ENCODE measurements at places on chromosomes 1 and 21.

GRCh38 chr1:115908565-115909274, 67.6 kb upstream of the SLC22A15 start:
- DNase-seq, result no peak

DNA sequence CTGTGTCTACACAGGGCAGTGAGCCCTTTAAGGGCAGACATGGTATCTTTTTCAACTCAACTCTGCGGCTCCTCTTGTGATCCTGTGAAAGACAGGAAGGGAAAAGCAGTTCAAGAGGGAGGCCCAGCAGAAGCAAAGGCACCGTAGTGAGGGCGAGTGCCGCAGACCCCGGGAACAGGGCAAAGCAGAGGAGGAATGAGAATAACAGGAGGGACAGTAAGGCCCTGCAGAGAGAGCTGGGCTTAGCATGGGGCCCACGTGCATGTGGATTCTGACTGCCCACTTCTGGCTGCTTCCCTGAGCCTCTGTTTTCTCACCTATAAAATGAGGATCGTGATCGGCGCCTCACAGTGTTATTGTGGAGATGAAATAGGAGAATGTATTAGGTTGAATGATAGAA, 409.3 kb downstream of the PTPRU start:
- DNase-seq, result no peak

- DNase-seq, result no peak
Measured at GRCh38 chr1:55927702-55928290, 651.6 kb downstream of the PLPP3 start.

- no peak for DNase-seq
Measured at GRCh38 chr1:55503663-55504305, 288.6 kb upstream of the USP24 start.

DNA sequence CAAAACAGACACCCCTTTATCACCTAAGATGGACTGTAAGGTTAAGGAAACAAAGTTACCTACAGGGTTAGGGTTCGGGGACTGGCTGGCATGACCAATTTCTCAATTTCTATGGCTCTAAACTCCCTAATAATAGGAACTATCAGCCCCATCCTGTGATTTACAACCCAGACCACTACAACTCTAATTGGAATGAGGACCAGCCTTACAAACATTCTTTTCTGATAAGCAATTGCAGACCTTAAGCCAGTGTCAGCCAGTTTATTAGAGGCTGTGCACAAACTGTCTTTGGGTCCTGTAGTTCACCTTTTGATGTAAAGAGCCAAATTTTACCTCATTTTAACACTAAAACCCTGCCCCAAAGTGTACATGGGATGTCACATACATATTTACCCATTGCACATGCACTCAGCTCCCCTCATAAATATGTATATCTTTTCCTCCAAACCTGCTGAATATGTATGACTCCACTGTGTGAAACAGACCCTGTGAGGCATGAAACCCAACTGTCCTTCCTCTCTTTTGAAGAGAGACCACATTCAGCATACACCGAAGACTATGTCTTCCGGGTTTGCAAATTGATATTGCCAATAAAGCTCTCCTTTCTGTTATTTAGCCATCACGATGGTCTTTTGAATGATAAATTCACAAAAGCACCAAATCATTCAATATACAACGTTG, 7.3 kb upstream of the APP start:
- DNase-seq, result no peak

DNA sequence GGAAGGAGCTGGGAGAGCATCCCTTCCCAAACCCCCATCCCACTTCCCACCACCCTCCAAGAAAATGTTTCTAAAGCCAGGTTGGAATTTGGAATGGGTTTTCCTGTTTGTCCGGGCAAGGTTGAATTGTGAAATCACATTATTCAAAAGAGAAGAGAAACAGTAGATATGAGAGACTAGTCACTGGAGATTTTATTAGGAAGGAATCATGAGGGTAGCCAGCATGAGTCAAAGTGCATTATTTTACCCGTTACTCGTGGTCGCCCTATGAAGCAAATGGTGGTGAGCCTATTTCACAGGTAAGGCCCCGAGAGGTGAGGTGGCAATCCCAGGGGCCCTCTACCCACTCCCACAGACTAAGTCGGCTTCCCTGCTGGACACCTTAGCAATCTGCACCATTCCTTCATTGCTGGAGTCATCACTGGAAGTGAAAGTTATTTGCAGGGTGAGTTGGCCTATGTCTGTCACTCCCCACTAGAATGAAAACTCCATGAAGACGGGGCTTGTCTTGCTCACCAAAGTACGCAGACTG, 52.8 kb downstream of the TOMM20 start:
- DNase-seq, result no peak

- no peak for DNase-seq
Measured at GRCh38 chr1:43359696-43360095, 915 bp downstream of the CDC20 start.

- no peak for DNase-seq
Measured at GRCh38 chr21:32860399-32860798, 88.8 kb upstream of the PAXBP1 start.

GRCh38 chr1:167077128-167077867, 12.9 kb downstream of the GPA33 start:
- no peak for DNase-seq

DNA sequence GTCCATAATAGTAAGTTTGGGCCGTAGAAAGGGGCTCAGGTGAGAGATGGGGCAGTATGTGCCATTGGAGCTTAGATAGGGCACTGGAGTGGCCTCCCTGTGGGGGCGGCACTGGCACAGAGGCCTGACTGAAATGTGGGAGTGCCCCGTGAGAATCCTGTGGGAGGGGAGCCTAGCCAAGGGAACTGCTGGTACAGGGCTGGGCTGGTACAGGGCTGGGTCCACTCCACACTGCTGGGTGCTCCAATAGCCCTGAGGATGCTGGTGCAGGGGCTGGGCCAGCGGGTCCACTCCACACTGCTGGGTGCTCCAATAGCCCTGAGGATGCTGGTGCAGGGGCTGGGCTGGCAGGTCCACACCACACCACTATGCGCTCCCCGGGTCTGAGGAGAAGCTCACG, 44.8 kb upstream of the PWP2 start:
- DNase-seq, result no peak

DNA sequence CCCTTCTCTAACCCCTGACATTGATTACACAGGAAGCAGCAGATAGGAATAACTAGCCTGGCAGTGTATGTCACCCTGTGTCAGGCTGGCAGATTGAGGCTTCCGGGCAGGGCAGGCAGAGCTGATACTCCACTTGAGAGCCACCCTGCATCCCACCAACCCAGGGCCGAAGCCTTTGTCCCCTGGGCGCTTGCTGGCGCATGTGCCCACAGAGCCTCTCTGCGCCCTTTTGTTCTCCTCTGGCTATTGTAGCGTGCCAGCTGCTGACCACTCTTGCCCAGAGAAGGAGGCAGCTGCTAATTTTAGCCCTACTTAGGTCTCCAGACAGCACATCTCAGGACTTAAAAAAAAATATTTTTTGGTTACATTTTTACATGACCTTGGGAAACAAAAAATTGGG, 304.9 kb downstream of the HHAT start:
- no peak for DNase-seq

DNA sequence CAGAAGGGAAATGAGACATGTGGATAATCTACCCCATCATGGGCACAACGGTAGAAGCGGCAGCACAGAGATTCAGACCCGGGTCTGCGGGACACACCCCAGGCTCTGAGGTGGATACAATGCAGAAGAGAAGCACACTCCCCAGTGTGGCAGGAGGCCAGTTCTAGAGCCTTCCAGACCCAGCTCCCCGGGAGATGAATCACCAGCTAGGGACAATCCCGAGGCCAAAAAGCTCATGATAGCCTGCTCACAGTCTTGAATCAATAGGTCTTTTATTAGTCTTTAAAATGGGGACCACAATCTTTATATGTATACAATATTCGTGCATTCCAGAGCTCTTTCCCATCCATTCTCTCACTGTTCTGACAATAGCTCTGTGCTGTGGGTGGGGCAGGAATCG, 57.3 kb upstream of the DIRAS3 start:
- DNase-seq, result no peak
